ENCODE measurements at places on chromosomes 16 and 17. TPM values are rescaled to one million over a fixed set of nuclear protein-coding genes. Genes with fewer than 3 reads are reported as not detected.
A peak's percentile ranks its signal among the peaks of the same experiment; 100 is the strongest.

- DNase-seq = peak; percentile 10
Measured at GRCh38 chr16:12170103-12171040, 193.8 kb downstream of the SNX29 start.

The GDPD1 gene
- 0.57 TPM for total RNA-seq

DNA sequence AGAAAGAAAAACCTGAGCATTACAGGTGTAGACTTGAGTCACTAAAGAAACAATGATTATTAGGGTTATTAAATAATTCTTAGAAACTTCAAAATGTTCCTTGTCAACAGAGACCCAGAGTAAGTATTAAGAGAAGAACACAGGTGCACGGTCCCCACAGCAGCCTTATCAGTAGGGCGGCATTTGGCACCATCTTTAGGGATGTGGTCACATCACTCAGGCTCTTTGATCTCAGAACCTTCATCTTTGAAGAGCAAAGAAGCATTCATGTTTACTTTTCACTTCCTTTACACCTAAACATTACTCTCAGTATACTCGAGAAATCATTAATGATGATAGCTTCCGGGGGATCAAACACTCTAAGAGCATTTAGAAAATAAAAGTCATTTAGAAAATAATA lies 928.7 kb downstream of the KCNJ2 start:
- DNase-seq = no peak

DNA sequence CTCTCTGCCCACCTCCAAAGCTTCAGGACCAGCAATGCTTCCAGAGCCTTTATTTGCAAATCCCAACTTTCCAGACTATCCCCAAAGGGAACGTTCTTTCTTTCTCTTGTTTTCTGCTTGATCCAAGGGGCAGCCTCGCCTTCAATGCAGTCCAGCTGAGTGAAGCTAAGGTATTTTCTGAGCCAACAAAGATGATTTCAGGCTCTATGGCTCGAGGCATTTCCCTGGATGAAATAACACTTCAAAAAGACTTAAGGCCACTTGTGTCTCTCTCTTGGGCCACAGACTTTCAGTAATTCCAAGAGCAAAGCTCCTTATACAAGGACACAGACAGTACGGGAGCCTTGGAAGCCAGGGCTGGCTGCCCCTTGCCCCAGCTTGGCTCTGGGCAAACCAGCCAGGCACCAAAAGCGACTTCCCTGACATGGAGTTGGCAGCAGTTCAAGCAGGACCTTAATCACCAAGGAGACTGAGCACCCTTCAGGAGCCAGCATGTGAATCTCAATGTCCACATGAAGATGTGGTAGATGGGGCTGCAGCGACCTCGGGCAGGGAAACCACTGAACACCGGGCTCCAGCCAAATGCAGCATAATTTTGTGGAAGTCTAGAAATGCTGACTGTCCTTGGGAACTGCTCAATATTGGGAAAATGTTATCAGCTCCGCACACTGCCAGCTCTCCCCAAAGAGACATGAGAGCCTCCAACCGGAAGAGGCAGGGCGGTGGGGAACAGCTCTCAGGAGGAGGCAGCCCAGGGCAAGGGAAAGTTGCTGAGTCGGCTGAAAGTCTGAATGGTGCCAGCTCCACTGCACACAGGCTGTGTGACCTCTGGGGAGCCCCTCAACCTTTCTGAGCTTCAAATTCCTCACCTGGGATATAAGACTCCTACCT lies 39.0 kb downstream of the TK2 start:
- DNase-seq = no peak

The HEATR9 gene
- not detected for total RNA-seq

The TERB1 gene
- not detected for total RNA-seq

The KCNJ2 gene
- not detected for total RNA-seq

DNA sequence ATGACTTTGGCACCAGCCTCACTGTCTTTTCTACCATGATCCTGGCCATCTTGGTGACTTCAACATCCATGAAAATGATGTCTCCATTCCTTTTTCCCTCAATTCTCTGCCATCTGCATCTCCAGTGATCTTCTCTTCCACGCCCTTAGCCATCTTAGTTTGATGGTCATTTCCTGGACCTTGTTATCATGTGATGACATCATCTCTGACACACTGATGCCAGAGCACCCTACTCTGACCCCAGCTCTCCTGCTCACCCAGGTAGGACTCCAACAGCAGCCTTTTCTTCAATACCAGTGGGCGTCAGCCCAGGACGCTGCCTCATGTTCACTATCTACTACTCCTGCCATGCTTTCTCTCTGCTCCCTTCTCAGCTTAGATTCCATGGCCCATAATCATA lies 83.2 kb downstream of the ZZEF1 start:
- no peak for DNase-seq

DNA sequence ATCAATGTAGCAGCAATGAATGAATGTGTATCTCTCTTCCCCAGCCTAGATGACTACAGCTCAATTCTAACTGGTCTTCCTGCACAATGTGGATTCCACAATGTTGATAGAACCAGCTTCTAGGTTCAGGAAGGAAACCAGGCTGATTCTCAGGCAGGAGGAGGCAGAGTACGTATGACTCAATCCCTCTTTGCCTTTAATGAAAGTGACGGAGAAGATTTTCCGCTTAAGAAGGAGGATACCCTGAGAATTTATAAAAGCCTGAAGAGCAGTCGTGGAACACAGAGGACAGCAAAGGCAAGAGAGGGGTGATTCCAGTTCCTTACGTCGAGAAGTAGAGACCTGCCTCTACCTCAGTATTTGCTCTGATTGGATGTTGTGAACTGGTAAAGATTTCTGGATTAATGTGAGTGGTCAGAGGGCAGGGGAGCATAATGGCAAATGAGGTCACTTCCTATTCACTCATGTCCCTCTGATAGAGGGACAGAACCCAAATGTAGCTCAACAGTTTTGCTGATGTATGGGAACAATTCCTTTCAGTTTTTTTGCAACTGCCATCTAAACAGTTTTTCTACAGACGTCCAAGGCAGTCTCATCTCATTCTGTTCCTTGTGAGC lies 15.0 kb upstream of the SLC16A11 start:
- no peak for DNase-seq

DNA sequence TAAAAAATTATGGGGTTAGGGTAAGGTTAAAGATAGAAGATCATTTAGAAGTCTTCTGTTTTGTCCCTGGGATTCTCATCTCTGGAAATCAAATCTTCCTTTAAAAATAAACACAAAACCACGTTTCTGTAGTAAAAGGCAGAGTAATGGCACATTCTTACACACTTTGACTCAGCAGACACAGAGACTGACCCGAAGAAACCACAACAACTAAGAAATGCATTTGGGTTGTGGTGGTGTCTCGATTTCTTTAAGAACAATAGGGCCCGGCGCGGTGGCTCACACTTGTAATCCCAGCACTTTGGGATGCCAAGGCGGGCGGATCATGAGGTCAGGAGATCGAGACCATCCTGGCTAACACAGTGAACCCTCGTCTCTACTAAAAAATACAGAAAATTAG lies 54.9 kb upstream of the MYH10 start:
- DNase-seq = peak; percentile 59

DNA sequence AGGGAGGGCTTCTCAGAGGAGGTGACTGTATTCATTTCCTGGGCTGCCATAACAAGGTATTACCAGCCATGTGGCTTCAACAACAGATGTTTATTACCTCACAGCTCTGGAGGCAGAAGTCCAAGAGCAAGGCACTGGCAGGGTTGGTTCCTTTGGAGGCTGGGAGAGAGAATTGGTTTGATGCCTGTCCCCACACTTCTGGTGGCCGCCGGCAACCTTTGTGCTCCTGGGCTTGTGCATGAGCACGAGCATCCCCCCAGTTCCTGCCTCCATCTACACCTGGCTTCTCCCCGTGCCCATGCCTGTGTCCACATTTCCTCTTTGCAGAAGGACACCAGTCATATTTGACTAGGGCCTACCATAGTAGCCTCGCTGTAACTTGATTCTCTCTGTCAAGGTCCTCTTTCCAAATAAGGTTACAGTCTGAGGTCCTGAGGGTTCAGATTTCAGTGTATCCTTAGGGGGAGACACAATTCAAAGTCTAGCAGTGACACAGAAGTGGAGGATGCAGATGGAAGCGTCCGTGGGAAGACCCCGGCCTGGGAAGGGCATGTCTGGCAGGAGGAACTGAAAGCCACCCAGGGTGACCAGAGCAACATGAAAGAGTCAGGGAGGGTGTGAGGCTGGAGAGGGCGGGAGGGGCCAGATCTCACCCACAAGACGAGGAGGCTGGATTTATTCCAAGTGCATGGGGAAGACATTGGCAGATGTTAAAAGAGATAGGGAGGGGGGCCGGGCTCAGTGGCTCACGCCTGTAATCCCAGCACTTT lies 188.2 kb upstream of the HSBP1 start:
- DNase-seq = no peak

DNA sequence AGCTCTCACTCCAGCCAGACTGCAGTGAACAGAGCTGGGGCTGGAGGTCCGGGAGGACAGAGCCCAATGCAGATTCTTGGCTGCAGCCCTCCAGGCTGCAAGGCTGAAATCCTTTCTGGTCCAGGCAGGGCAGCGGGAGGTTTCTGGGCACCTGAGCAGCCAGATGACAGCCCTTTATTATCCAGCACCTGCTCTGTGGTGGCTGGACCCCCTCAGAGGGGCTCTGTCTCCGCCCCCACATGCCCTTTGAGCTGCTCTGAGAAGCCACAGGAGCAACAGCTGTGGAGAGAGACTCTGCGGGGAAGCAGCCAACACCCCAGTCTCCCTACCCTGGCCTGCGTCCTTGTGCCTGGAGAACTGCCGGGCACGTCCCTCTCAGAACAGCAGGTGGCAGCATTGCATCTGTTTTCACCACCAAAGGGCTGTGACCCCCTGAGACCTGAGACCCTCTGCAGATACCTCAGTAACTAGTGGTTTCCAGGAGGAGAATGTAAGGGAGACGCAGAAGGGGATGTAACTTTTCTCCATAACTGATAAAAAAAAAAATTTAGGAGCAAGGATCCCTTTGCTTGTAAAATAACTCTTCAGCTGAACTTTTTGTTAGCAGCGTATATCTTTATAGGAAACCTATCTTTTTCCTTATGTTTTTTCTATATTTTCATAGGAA lies 3.7 kb upstream of the CNP start:
- DNase-seq = peak; percentile 67

The EXOC3L1 gene
- 0.63 TPM for total RNA-seq

DNA sequence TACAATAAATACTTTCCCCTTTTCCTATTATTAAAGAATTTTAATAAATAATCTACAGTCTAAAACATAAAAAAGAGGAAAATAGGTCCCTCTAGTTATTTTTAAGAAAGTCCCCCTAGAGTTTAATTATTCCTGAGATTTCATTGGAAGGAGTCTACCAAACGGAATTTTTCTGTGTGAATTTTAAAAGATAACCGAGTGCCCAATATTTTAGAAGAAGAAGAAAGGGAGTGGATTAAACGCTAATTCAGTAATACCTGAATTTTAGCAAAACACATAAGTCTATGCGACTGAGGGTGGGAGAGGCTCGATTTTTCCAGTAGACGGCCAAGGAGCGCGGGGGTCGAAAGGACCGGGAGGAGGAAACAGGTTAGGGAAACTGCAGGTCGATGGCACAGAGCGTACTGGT lies 2.2 kb downstream of the HOXB2 start:
- DNase-seq = no peak

- DNase-seq = peak; percentile 54
Measured at GRCh38 chr16:86261379-86261778, 248.9 kb upstream of the FOXF1 start.

- no peak for DNase-seq
Measured at GRCh38 chr17:6408276-6408675, 26.6 kb downstream of the AIPL1 start.

The IL21R gene
- not detected for total RNA-seq

Data from Daoy (cell line).